Activated naive CD4-positive, alpha-beta T cell treated with anti-CD3 and anti-CD28 coated beads, Interleukin-2, amount 10 ng/mL, durations not matched to agents 7 days and 5 days (primary cell): ENCODE measurements at places on chromosomes 5 and 9.

DNA sequence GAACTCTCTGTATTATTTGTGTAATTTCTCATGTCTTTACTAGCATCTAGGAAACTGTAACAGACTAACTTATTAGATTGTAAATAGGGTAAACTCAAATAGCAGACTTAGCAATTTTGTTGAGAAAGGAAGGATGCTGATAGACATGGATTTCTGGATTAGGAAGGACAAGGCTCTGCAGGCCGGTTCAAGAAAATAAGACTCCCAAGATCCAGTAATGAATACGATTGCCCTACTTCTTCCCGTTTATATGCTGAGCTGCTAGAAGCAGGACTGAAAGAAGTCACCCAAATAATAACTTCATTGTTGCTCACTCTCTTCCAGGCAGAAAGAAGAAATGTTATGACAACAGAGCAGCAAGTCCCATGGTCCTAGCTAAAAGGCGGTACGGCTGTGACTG, 22.8 kb upstream of the C9orf40 start:
- no peaks in the 10 kb centered on the region for H3K27me3 ChIP-seq
- DNase-seq = no peak
- H3K4me1 ChIP-seq = peaks cover 7% of the 10 kb centered on the region
- H3K27ac ChIP-seq = no peak overlapping the region
- H3K36me3 ChIP-seq = peaks cover 11% of the 10 kb centered on the region
- H3K4me3 ChIP-seq = no peak overlapping the region

DNA sequence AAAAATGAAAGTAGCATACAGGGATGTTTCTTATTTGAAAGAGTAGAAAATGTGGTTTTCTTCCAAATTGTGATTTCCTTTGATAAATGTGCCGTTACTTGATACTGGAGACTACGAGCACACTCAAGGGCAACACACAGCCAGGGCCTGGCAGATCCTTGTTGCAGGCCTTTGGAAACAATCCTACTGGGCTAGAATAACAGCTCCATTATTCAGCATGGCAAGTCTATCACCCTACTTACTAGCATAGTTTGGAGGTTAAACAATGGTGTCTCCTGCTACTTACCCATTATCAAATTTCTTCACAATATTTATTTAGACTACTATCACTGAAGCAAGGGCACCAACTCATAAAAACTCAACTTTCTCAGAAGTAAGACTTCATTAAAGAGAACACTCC, 140.8 kb upstream of the ZNF608 start:
- H3K36me3 ChIP-seq = no peaks in the 10 kb centered on the region
- no peak overlapping the region for H3K27ac ChIP-seq
- H3K27me3 ChIP-seq = no peaks in the 10 kb centered on the region
- no peak for DNase-seq
- H3K4me3 ChIP-seq = no peak overlapping the region

DNA sequence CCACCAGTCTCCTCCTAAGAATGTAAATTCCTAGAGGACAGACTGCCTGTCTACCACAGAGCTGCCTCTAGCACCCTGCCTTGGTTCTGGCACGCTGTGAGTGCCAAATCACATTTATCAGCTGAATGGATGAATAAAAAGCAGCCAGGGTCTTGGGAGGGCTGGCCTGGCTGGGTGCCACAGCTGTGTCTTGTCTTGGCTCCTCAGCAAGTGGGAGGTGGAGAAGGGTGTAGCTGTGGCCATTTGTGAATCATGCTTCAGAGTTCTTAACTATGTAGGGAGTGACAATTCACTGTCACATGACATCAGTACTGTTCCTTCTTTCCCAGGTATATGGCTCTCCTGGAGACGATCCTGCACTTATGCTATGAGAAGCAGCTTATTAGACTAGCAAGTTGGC, 70.6 kb downstream of the DCP2 start:
- no peaks in the 10 kb centered on the region for H3K36me3 ChIP-seq
- H3K27me3 ChIP-seq = peaks cover 5% of the 10 kb centered on the region
- no peak overlapping the region for H3K4me3 ChIP-seq
- peaks cover 11% of the 10 kb centered on the region for H3K4me1 ChIP-seq

- H3K4me3 ChIP-seq = no peak overlapping the region
- DNase-seq = no peak
- H3K27ac ChIP-seq = no peak overlapping the region
- H3K27me3 ChIP-seq = peaks cover 8% of the 10 kb centered on the region
These were observed 287.1 kb downstream of the SLIT3 start for GRCh38 chr5:169013846-169014245.

- H3K36me3 ChIP-seq = no peaks in the 10 kb centered on the region
- H3K27me3 ChIP-seq = peaks cover 44% of the 10 kb centered on the region
- H3K4me1 ChIP-seq = no peaks in the 10 kb centered on the region
- H3K4me3 ChIP-seq = no peak overlapping the region
These were observed 206.9 kb downstream of the MELK start for GRCh38 chr9:36779582-36779981.
